ENCODE measurements at places on chromosomes 4 and X. TPM values are rescaled to one million over a fixed set of nuclear protein-coding genes. Genes with fewer than 3 reads are reported as not detected.

Gene TMEM154
- 0.86 TPM for polyA plus RNA-seq

Gene F11
- polyA plus RNA-seq = 25.1 TPM

Gene GABRQ
- 1.1 TPM for polyA plus RNA-seq

Gene GPRASP1
- polyA plus RNA-seq = 8.6 TPM

Gene NSG1
- polyA plus RNA-seq = 8.2 TPM

DNA sequence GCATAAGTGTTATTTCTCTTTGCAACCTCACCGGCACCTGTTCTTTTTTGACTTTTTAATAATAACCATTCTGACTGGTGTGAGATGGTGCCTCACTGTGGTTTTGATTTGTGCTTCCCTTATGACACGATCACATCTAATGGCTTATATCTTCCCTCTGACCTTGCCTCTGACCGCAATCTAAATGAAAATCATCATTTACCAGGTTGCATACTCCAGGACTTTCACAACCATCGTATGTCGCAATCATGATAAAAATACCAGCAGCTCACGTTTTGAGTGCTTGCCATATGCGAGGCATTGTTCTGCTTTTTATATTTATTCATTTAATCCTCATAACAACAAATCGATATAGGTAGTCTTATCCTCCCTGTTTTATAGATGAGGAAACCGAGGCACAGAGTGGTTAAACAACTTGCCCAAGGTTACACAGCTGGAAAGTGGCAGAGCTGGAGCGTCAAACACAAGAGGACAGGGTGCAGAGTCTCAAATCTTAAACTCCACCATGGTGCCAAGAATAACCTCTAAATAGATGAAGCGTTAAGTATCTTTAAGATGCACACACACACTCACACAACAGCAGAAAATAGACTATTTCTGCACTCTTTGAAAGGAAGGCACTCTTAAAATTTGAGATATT is 102.2 kb downstream of the SEL1L3 start:
- peaks cover 6% of the 10 kb centered on the region for H3K36me3 ChIP-seq
- H3K27me3 ChIP-seq = no peaks in the 10 kb centered on the region

DNA sequence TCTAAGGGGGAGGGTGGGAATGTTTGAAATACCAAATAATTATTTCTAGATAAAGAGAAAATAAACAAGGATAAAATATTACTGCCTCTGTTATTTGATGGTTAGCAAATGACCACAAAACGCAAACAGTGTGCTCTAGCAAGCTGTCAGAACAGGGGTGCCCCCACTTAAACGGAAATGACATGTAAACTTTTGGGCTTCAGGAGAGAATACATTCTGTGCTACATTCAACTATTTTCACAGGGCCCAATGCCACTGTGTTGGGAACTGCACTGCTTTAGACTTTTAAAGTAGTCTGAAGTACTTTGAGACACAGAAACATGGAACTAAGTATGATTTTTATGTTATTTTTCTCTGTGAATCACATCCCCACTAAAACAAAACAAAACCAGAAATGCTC is 14.1 kb downstream of the CD40LG start:
- no peak overlapping the region for H3K27ac ChIP-seq
- DNase-seq = peak; percentile 43
- H3K4me1 ChIP-seq = no peaks in the 10 kb centered on the region
- no peaks in the 10 kb centered on the region for H3K27me3 ChIP-seq
- H3K4me3 ChIP-seq = no peak overlapping the region

GRCh38 chr4:150782311-150782710 is 200.4 kb downstream of the MAB21L2 start:
- H3K4me3 ChIP-seq = no peak overlapping the region
- no peaks in the 10 kb centered on the region for H3K27me3 ChIP-seq
- H3K27ac ChIP-seq = no peak overlapping the region
- no peak for DNase-seq
- H3K4me1 ChIP-seq = no peaks in the 10 kb centered on the region

DNA sequence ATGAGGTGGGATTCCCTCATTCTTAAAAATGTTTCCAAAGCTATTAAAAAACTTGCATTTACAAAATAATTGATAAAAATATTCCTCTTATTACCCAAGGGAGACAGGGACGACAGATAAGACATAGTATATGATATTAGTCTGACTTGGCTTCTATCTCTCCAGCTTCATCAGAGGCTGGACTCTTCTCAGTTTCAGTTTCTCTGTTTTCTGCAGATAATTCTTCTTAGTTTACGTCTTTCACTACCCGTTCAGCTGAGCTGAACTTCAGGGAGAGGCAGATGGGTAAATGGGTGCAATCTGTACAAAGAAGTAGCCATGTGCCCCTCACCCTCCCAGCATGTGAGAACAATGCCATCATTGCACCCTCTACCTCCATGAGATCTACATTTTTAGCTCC is 214.0 kb upstream of the SLIT2 start:
- no peaks in the 10 kb centered on the region for H3K36me3 ChIP-seq
- H3K27me3 ChIP-seq = no peaks in the 10 kb centered on the region
- H3K4me1 ChIP-seq = no peaks in the 10 kb centered on the region
- DNase-seq = no peak

DNA sequence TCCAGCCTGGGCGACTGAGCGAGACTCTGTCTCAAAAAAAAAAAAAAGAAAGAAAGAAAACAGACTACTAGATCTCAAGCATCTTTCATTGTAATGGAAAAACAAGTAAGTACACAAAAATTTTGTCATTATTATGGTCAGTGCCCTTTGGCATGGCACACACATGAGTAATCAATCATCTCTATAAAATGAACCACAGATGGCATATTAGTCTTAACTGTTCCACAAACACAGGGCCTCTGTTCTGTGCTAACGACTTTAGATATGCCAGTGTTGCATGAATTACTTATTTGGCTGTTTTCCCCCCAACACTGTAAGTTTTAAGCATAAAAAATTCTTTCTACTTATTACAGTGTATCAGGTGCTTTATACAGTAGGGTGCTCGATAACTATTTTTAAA is 90.4 kb downstream of the COX7B2 start:
- DNase-seq = no peak
- H3K27me3 ChIP-seq = no peaks in the 10 kb centered on the region
- no peak overlapping the region for H3K4me3 ChIP-seq
- H3K27ac ChIP-seq = no peak overlapping the region

- DNase-seq = peak; percentile 93
- H3K36me3 ChIP-seq = no peaks in the 10 kb centered on the region
- H3K27ac ChIP-seq = no peak overlapping the region
- no peaks in the 10 kb centered on the region for H3K27me3 ChIP-seq
These were observed 25.8 kb upstream of the CHRNA9 start for GRCh38 chr4:40309250-40309774.

GRCh38 chr4:3485011-3485791 is 22.1 kb downstream of the DOK7 start:
- peak; percentile 54 for DNase-seq
- no peaks in the 10 kb centered on the region for H3K36me3 ChIP-seq
- H3K4me3 ChIP-seq = peak overlapping the region; percentile 7
- H3K4me1 ChIP-seq = no peaks in the 10 kb centered on the region
- peaks cover 10% of the 10 kb centered on the region for H3K27me3 ChIP-seq

GRCh38 chrX:95721011-95721410 is 963.6 kb upstream of the DIAPH2 start:
- no peak overlapping the region for H3K27ac ChIP-seq
- no peaks in the 10 kb centered on the region for H3K4me1 ChIP-seq
- no peaks in the 10 kb centered on the region for H3K36me3 ChIP-seq
- H3K27me3 ChIP-seq = no peaks in the 10 kb centered on the region
- H3K4me3 ChIP-seq = no peak overlapping the region
- DNase-seq = no peak

DNA sequence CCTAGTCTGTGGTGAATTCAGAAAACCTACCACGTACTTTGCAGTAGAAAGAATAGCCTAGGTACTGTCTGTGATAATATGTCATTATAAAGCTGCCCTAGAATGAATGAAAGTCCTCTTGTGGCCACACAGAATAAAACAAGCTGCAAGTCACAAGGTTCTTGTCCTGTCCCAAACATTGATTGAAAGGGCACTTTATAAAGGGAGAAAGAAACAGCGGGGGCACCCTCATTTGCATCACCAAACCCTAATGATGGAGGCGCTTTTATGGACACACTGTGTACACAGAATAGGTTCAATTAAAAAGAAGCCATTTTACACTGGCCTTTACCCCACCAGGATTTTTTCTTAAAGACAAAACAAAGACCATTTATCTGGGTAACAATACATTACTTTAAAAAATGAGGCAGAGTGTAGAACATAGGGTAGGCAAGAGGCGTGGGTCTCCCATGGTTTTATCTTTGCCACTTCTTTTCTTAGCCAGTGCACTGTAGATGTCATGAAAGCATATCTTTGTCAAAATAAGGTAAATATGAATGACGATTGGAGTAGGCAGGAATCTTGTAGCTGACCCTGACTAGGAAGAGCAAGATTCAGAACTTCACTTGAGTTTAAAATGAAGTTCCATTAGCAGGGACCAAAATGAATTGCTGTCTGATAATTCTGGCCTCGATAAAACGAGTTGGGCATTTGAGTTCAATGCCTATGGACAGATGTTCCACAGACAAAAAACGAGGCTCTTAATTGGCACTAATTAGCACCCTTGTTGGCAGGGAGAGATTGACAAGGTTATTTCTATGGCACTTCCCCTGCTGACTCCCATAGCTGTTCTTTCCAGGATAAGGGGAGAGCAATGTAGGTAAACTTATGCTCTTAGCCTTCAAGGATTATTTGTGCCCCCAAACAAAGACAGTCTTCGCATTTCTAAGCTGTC is 365.1 kb downstream of the AFF2 start:
- H3K4me3 ChIP-seq = no peak overlapping the region
- H3K27ac ChIP-seq = no peak overlapping the region
- H3K4me1 ChIP-seq = no peaks in the 10 kb centered on the region
- H3K36me3 ChIP-seq = no peaks in the 10 kb centered on the region
- no peaks in the 10 kb centered on the region for H3K27me3 ChIP-seq

- DNase-seq = peak; percentile 5
- no peaks in the 10 kb centered on the region for H3K36me3 ChIP-seq
- H3K4me3 ChIP-seq = no peak overlapping the region
- H3K4me1 ChIP-seq = no peaks in the 10 kb centered on the region
- H3K27me3 ChIP-seq = no peaks in the 10 kb centered on the region
These were observed 148.8 kb downstream of the PJA1 start for GRCh38 chrX:69016293-69016941.

GRCh38 chr4:72513227-72513626 is 55.8 kb downstream of the ADAMTS3 start:
- H3K4me1 ChIP-seq = no peaks in the 10 kb centered on the region
- no peak overlapping the region for H3K4me3 ChIP-seq
- no peak for DNase-seq
- no peak overlapping the region for H3K27ac ChIP-seq
- no peaks in the 10 kb centered on the region for H3K36me3 ChIP-seq

GRCh38 chr4:51895158-51895557 is 52.2 kb downstream of the DCUN1D4 start:
- no peak overlapping the region for H3K27ac ChIP-seq
- no peaks in the 10 kb centered on the region for H3K27me3 ChIP-seq
- no peak for DNase-seq
- H3K36me3 ChIP-seq = peaks cover 2% of the 10 kb centered on the region

DNA sequence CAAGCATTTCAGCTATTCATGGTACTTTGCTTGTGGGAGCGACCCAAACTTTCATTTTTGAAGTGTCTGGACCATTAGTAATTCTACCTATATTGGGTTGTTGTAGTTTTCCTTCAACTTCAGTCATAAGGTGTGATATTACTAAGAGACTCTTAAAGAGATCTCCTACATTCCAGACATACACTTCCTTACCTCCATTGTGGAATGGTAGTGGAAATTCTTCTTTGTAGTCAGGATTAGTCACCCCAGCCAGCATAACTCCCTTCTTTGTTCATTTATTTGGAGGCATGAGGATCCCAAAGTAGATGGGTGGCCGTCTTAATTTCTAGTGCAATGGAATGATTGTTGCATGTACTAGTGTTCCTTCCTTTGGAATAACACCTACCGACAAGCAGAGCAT is 991.4 kb downstream of the ARAP2 start:
- no peak for DNase-seq
- no peak overlapping the region for H3K4me3 ChIP-seq
- no peak overlapping the region for H3K27ac ChIP-seq
- H3K27me3 ChIP-seq = no peaks in the 10 kb centered on the region

GRCh38 chrX:643911-644303 is 13.3 kb downstream of the SHOX start:
- no peak overlapping the region for H3K27ac ChIP-seq
- H3K27me3 ChIP-seq = peaks cover 32% of the 10 kb centered on the region
- H3K4me3 ChIP-seq = no peak overlapping the region

- DNase-seq = no peak
- H3K36me3 ChIP-seq = peaks cover 50% of the 10 kb centered on the region
- no peak overlapping the region for H3K4me3 ChIP-seq
- H3K27me3 ChIP-seq = no peaks in the 10 kb centered on the region
- peak overlapping the region; percentile 8 for H3K27ac ChIP-seq
These were observed 84.8 kb downstream of the AFAP1 start for GRCh38 chr4:7854697-7855370.

DNA sequence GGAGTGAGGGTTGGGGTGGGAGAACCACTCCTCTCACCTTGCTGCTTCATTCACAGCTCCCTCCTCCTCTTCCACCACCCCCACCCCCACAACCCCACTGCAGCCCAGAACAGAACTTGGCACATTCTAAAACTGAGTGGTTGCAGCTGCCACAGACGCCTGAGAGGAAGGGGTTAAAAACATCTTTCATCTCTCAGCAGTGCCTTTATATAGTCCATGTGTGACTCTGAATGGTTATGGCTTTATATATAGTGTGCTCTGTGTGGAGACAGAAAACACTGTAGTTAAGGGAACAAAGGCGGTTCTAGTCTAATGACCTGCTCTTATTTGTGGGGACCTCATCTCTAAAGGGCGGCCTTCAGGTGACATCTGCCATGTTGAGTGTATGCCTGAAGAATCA is 144.8 kb downstream of the BCOR start:
- H3K27me3 ChIP-seq = no peaks in the 10 kb centered on the region
- peaks cover 2% of the 10 kb centered on the region for H3K4me1 ChIP-seq
- DNase-seq = no peak
- no peaks in the 10 kb centered on the region for H3K36me3 ChIP-seq
- H3K27ac ChIP-seq = no peak overlapping the region
- no peak overlapping the region for H3K4me3 ChIP-seq

- no peak overlapping the region for H3K4me3 ChIP-seq
- peak overlapping the region; percentile 51 for H3K27ac ChIP-seq
These were observed 44.2 kb downstream of the SLC4A4 start for GRCh38 chr4:71382900-71383560.

DNA sequence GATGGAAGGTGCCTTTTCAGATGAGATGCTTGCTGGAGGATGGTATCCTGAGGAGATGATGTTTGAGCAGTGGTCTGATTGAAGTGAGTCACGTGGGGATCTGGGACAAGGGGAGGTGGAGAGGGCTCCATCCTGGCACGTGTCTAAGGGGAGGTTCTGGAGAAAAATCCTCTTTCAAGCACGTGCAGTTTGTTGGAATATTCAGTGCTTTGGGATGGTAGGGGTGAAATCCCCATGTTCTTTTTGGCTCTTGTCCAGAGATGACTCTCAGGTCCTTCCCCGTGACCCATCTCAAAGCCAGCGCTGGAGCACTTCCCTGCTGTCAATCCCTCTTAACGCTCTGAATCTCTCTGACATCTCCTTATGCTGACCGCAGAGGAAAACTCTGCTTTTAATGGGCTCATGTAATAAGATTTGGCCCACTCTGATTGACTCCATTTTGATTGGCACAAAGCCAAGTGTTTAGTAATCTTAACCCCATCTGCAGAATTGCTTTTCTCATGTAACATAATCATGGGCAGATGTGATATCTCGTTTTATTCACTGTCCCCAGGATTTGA is 10.8 kb upstream of the KLKB1 start:
- H3K4me3 ChIP-seq = no peak overlapping the region
- DNase-seq = no peak
- no peak overlapping the region for H3K27ac ChIP-seq
- H3K4me1 ChIP-seq = no peaks in the 10 kb centered on the region

Data from small intestine (tissue), 16 donors.